ENCODE measurements at places on chromosomes 5 and 9.
A peak's percentile ranks its signal among the peaks of the same experiment; 100 is the strongest.

GRCh38 chr9:34070606-34071324 is 22.1 kb upstream of the UBAP2 start:
- DNase-seq = no peak

- no peak for DNase-seq
These were observed 14.7 kb upstream of the OSMR start for GRCh38 chr5:38831117-38831516.

DNA sequence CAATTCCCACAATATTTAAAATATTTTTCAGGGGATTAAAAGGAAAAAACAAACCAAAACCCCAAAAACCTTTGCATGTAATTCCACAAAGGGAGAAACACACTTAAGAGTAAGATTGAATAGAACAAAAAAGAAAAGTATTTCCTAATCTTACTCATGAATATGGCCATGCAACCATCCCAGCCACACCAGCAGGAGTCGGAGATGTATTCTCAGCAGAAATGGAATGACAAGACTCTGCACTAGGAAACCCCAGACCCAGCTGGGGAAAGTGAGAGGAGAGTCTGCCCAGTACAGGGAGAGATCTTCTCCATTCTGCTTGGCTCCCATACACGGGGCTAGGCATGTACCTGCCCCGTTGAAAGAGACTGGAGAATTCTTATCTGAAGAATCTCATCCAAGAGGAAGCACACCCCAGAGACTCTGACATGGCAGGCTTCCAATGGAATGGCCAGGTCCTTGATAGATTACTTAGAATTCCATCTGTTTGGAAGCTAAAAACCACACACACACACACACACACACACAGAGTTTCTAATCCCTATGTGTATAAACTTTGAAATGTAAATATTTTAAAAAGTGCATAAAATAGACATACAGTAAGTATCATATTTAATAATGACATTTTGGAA is 118.8 kb downstream of the GADD45G start:
- DNase-seq = no peak

DNA sequence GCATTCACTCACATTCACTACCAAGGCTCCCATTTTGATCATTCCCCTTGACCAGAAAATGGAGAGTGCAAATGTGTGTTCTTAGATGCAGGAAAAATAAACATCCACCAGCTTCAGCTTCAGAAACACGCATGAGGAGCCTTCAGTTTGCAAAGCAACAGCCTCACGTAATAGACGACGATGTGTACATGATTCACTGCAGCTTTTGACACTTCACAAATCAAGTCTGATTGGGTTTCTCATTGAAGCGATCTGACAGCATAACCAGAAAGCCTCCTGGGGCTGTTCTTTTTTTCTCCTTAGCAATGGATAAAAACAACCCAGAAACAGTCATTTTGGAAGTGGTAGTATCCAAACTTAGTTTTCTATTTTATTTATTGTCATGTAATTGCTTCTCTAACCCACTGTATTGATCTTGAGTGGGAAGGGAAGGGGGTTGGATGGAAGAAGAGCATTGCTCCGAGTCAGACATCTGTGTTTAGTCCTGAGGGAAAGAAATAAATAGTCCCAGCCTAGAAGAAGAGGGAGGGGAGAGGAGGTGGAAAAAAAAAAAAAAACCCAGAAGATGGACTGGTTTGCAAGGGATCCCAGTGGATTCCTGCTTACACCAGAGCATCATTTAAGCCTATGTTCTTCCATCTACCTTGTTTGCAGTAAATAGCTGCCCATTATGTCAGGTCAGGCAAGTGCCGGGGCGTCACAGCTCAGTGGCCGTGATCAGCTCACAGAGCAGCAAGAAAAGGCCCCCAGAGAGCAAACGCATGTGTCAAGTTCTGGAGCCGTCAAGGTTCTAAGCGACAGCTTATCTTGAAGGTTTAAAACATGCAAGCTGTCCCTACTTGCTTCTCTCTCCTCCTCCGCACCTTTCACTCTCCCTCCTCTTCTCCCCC is 190.2 kb upstream of the SNX2 start:
- DNase-seq = no peak

DNA sequence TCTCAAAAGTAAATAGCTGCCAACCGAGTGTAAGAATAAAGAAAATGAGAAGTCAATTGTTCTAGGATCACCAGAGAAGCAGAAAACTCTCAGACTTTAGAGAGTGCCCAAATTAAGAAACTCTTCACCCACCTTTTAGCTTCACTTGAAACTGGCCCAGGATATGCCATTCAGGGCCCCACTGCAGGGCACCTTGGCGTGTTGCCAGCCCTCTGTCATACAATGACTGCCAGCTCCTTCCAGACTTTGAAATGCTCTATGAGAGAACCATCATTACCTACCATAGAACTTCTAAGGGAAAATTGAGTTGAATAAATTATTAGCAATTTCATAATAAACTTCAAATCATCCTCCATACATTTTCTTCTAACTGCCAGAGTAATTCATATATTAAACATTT is 240.5 kb downstream of the CETN3 start:
- no peak for DNase-seq

- DNase-seq = no peak
These were observed 101.9 kb downstream of the MACIR start for GRCh38 chr5:103360475-103360874.

DNA sequence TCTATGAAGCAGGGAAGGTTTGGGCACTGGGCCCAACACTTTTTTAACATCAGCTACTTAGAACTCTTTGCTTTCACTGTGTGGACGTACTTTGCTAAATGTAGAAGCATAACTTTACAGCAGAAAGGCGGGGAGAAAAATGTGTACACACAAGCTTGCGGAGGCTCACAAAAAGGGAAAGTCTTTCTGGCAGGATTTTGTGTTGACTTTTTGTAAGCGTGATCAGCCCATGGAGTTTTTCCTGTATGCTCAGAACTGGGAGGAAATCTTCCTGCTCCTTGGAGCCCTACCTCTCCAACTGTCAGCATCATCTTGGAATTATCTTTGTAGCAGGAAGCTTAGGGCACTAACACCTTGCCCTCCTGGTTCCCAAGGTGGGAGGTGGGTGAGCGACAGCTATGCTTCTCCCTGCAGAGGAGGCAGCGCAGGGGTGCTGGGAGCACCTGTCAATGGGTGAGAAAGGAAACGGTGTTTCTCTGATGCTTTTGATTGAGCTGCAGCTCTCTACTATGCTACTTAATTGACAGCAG is 321.9 kb downstream of the GADD45G start:
- no peak for DNase-seq

DNA sequence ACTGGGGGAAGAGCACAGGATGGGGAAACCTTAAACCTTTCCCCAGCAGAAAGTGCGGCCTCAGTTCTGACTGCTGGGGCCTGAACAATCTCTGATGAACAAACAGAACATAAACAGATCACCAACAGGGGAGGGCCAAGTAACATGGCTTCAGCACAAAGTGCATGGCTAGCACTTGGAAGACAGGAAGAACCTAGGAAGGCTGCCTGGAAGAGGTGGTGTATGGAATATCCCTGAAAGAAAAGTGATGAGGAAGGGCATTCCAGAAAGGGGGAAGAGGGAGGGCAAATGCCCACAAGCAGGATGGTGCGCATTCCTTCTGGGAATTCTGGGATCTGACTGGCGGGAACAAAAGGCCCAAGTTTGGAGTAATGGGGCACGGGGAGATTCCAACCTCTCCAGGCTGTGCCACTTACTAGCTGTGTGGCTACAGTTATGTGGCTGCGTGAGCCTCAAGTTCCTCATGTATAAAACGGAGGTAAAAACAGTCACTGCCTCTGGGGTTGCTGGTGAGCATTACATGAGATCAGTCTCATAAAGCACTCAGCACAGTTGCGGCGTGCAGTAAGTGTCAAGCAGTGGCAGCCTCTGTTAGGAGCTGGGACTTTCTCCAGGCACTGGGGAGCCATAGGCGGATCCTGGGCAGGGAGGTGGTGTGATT is 1.6 kb downstream of the PDGFRB start:
- no peak for DNase-seq

DNA sequence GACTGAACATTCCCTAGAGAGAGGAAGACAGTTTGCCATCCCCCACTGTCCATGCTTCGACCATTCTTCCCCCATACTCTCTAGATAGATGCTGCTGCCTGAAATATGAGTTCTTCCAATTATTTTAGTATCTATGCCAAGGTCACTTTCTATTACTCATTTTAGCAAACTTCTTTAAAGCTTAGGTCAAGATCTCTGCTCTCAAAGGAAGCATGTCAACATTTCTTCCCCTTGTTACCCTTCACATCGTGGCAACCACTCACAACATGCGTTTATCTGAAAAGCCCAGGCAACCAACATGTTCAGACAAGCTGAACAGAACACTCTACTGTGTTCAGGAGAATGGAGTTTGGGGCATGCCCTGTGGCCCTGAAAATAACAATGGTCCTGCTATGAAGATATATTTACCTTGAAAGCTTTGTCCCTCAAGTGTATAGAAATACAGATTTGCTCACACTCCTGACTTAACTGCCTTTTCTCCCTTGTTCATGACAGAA is 138.4 kb upstream of the KIF2A start:
- DNase-seq = no peak

- DNase-seq = no peak
These were observed 97.7 kb downstream of the PRDM6 start for GRCh38 chr5:123186771-123187170.

DNA sequence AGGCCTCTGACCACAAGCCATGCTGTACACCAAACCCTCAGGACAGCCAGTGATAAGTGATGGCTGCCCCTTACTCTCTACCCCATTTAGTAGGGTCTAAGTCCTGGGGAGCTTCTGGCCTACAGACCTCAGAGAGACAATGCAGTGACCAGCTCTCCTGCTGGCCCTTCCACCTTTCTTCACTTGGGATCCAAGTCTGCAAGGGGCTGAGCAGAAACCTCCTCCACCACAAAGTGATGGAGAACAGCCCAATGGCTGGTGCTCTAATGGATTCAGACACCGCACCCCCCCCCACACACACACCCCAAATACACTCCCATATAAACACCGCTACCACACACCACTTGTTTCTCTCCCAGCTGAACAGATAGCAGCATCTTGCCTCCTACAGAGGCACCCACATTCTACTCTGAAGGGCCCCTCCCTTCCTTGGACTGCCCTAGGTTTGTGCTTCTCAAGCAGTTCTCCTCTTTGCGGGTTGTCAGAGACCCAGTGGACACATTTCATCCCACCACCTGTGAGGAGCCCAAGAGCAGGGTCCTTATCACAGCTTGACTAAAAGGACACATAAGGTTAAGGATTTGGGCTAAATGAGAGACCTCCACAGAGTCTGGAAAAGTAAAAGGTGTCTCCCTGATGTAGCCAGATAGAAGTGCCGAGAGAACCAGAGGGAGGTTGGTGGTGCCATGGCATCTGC is 1.3 kb upstream of the PDLIM4 start:
- DNase-seq = no peak

GRCh38 chr5:178125253-178125906 is 5.4 kb upstream of the RMND5B start:
- DNase-seq = no peak

GRCh38 chr9:112881331-112881730 is 9.3 kb downstream of the SLC46A2 start:
- DNase-seq = peak; percentile 16

GRCh38 chr9:135167849-135168655 is 80.6 kb downstream of the OLFM1 start:
- DNase-seq = no peak

DNA sequence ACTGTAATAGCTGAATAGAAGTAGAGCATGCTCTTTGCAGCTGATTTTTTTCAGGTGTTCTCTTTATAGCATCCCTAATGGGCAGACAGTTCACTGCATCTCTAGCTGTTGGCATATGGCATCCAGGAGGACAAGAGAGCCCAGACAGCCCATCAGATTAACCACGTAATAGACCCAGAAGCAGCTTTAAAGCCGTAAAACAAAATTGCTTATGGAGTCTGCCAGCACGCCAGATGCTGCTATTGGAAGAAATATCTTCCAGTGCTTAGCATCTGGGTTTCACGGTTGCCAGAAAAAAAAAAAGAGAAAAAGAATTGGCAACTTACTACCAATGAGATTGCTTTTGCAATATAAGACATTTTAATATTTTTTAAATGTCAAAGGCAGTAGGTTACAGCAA is 869.4 kb upstream of the NUDT12 start:
- DNase-seq = no peak

- DNase-seq = no peak
These were observed 114.1 kb downstream of the PCSK5 start for GRCh38 chr9:76004526-76004925.

GRCh38 chr9:97307500-97308163 is at the start of gene CCDC180:
Gene CCDC180, plus strand, starts transcription at chr9:97307659. Its CDS starts 405 bp downstream, at chr9:97308064.
- DNase-seq = no peak

DNA sequence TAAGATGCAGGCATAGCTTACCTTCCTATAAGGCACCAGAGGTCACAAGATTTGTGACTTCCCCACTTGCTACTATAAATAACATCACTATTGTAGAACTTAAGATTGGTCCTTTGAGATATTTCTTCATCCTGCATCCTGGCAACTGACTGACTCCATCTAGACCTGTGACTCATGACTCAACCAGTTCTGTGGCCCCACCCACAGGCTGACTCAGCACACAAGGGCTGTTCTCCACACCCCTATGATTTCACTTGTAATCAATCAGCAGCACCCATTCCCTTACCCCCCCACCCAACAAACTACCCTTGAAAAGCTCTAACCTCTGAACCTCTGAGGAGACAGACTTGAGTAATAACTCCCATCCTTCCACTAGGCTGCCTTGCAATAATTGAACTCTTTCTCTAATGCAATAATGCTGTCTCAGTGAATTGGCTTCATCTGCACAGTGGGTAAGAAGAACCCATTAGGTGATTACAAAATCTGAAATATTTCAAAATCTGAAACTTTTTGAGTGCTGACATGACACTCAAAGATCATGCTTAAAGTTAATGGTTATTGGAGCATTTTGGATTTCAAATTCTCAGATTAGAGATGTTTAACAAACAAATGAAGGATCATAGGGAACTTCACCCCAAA is 296.7 kb downstream of the ARL15 start:
- peak; percentile 92 for DNase-seq

- no peak for DNase-seq
These were observed 32.8 kb upstream of the EBF1 start for GRCh38 chr5:159132429-159133040.

GRCh38 chr9:72533322-72533721 is 11.9 kb downstream of the TMC1 start:
- DNase-seq = no peak

DNA sequence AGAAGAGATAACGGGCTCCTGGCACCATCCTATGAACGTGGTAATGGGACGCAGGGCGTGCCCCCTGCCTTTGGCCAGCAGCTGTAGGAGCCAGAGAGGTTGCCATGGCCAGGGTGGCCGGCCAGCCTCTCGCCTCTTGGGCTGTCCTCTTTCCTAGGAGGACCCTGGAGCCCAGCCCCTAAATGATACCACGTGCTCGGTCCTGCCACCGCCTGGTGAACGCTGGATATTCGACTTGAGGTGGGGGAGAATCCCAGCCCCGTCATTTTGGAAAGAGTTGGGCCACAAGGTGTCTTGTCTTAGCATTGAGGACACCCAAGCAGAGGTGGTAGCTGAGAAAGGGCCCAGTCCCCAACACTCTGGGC is 391 bp upstream of the NRG2 start:
- DNase-seq = no peak

DNA sequence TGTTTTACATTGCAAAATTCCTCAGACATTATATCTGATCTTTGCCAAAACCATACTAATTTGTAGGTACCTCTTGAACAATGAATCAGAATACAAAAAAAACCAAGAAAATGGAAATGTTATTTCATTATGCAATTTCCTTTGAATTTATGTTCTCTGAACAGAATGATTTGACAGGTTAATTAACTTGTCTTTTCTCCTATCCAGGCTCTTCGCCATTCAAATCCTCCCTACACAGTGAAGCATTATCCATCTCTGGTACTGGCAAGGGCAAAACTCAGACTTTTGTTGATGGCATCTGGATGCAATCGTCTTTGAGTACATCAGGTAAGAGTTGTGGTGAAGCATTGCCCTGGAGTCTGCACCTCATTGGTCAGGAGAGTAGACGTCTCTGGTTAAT is 655.7 kb upstream of the ITGA1 start:
- DNase-seq = no peak

GRCh38 chr5:147400881-147401280 is 109.0 kb downstream of the DPYSL3 start:
- no peak for DNase-seq

Measured in fibroblast of the conjunctiva (primary cell).